ENCODE measurements at places on chromosomes 2 and 18.

DNA sequence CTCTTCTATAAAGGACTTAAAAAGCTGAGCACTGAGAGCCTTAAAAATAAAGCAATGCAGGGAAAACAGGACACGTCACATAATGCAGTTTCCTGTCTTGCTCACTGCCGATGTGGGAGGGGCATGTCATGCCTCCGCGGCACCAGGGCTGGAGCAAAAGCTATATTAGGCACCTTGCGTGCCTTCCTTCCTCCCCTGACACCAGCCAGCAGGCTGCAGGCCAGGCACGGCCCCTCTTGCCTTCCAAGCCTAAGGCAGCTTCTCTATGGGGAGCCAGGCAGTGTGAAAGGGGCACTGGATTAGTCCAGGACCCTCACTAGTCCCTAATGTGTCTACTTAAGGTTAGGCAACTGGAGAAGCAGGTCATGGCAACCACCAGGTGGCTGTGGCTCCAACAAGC lies 26.3 kb downstream of the MRPL35 start:
- no peak for DNase-seq

DNA sequence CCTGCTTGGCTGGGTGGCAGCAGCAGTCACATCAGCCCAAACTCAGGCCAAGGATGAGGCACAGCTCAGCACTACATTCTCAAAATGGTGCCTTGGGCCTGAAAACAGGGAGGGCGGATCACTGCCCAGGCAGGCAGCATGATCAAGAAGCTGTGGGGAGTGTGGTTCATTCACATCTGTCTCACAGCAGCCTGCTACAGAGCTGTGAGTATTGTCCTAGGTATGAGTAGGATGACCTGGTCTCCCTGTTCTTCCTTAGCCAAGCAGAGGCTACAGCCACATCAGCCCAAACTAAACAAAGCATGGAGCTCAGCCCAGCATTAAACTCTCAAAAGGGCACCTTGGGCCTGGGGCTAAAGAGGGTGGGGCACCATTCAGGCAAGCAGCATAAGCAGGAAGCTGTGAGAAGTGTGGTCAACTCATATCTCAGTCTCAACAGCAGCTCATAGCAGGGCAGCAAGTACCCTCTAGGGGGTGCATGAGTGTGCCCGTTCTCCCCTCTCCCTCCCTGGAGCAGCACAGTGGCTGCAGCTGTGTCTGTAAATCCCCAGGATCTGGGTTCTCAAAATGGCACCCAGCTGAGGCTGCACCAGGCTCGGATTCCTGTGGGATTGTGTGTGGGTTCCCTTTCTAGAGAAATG lies 139.6 kb downstream of the TRABD2A start:
- DNase-seq, result no peak

GRCh38 chr2:137117385-137117784 lies 352.0 kb downstream of the THSD7B start:
- DNase-seq, result no peak

GRCh38 chr2:131093696-131094462 lies 619 bp upstream of the FAM168B start:
- DNase-seq, result no peak

DNA sequence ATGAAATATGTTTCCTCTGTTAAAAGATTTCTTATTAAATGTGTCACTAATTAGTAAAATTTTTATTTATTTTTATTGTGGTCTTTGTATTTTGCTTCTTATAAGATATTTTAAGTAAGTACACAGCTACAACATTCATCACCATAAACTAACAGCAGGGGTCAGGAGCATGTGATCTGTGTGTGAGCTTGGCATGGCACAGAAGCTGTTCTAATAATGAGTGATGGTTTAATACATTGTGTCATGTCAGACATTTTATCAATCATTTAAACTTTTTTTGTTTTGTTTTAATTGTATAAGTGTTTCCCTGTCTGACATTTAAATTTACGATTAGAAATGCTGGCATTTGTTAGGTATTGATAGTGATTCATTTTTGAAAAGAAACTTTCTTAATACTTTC lies 585.4 kb downstream of the DSC3 start:
- DNase-seq, result no peak
